Daoy (cell line): ENCODE measurements at places on chromosomes 7 and 10. TPM values are rescaled to one million over a fixed set of nuclear protein-coding genes. Genes with fewer than 3 reads are reported as not detected.

The GSTO2 gene
- total RNA-seq, result 0.06 and 0.48 TPM in 2 replicates

DNA sequence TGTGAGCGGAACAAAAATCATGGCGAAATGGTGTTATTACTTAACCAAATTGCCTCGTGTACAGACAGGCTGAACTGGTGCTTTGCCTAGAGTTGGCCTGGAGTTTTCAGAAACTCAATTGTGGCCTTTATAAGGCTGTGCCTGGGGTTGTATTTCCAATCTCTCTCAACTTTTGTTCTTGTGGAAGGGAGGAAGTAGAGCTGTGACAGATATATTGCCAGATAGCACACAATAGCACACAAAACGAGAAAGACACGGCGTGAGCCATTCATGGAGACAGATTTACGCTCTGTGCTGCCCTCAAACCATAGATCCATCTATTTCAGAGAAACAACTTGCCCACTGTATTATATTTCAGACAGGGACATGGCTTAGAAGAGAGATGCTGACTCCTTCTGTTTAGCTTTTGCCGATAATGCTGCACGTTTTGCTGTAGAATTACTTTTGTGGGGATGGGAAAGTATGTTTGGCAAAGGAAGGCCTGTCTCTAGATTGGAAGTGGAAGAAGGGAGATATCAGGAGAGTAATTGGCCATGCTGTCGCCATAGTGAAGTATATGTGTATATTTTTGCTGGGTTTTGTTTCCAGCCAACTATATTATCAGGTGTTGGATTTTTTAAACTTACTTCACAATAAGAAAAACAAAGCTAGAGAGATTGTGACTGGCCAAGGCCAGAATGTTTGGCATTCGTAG is 80.4 kb downstream of the AUTS2 start:
- DNase-seq, result no peak

- DNase-seq, result no peak
Measured at GRCh38 chr10:3046210-3046779, 21.1 kb upstream of the PFKP start.

The OPALIN gene
- not detected in 2 replicates for total RNA-seq

- DNase-seq, result no peak
Measured at GRCh38 chr7:123437447-123437995, 96.9 kb downstream of the IQUB start.

- no peak for DNase-seq
Measured at GRCh38 chr10:48768926-48769325, 84.3 kb downstream of the WDFY4 start.

The IKZF5 gene
- 1.4 and 1.7 TPM in 2 replicates for total RNA-seq

- DNase-seq, result no peak
Measured at GRCh38 chr7:147423875-147424274, 1166.7 kb upstream of the C7orf33 start.

GRCh38 chr7:12494687-12495024 is 75.9 kb upstream of the SCIN start:
- DNase-seq, result no peak

- no peak for DNase-seq
Measured at GRCh38 chr7:50227726-50228125, 76.8 kb upstream of the IKZF1 start.

The AKR1C1 gene
- 0.40 and 0.51 TPM in 2 replicates for total RNA-seq

The MSS51 gene
- total RNA-seq, result 0.15 and 0.57 TPM in 2 replicates

GRCh38 chr7:128407233-128407589 is 2.6 kb downstream of the IMPDH1 start:
- DNase-seq, result no peak

- DNase-seq, result no peak
Measured at GRCh38 chr10:91592266-91592975, 40.5 kb downstream of the PPP1R3C start.

- no peak for DNase-seq
Measured at GRCh38 chr7:8305104-8305503, 43.1 kb upstream of the ICA1 start.

DNA sequence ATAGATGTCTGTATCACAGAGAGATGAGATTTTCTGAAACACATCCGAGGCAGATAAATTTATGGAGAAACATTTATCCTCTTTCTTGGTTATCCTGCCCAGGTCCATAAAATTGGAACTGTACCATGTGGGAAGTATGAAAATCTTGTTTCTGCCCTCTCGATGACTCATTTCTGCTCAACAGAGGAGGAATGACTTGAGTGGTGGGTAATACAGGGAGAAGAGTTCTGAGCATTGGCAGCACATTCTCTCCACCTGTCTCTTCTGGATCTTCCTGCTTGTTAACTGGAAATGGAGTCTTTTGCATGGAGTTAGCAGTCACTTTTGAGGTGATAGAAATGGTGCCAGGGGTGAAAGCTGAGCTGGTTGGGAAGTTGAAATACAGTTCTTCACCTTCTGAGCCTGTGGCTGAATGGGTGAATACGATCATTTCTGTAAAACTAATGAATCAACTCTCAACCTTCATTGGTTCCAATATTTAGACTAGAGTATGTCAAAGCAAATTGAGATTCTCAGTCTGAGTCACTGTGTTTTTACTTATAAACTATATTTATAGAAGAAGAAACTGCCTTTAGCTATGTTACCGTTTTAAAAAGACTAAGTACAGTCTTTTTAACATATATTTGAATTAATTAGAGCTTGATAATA is 945.5 kb downstream of the SORCS3 start:
- no peak for DNase-seq

The GPR37 gene
- 0.65 and 1.5 TPM in 2 replicates for total RNA-seq

- no peak for DNase-seq
Measured at GRCh38 chr7:8973601-8974000, 540.2 kb downstream of the NXPH1 start.

DNA sequence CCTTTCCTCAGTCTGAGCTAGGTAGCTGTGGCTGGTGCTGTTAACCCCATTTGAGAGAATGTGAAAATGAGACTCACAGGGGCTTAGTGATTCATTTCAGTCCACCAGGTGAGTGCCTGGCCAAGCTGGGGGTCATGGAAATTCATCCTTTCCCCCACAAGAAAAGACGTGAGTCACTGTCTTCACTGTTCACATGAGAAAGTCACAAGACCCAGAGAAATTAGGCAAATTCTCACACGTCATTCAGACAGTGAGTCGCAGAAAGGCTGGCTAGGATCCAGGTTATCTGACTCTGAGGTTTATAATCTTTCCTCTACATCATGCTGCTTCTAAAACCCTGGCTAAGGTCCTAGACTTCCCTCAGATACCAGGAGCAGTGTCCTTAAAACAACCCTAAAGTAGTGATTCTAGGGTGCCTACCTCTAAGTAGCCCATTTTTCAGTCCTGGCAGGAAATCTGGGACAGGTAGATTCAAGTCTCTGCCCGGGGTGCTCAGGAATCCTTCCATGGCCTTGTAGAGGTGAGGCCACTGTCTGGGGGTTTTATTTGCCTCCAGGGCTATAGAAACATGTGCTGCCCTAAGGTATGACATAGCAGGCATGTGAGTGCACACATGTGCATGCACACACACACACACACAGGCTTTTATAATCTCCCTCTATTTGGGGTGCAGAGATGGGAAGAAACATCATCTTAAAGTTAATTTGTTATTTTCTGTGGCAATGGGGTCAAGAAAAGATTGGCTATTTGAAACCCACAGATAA is 427.9 kb upstream of the CELF2 start:
- DNase-seq, result no peak

- no peak for DNase-seq
Measured at GRCh38 chr10:16297642-16298041, 139.2 kb upstream of the PTER start.

- no peak for DNase-seq
Measured at GRCh38 chr10:15265056-15265455, 96.6 kb upstream of the NMT2 start.

- DNase-seq, result no peak
Measured at GRCh38 chr7:135361788-135362187, 128.2 kb downstream of the STRA8 start.

The NPSR1 gene
- total RNA-seq, result not detected in 2 replicates

DNA sequence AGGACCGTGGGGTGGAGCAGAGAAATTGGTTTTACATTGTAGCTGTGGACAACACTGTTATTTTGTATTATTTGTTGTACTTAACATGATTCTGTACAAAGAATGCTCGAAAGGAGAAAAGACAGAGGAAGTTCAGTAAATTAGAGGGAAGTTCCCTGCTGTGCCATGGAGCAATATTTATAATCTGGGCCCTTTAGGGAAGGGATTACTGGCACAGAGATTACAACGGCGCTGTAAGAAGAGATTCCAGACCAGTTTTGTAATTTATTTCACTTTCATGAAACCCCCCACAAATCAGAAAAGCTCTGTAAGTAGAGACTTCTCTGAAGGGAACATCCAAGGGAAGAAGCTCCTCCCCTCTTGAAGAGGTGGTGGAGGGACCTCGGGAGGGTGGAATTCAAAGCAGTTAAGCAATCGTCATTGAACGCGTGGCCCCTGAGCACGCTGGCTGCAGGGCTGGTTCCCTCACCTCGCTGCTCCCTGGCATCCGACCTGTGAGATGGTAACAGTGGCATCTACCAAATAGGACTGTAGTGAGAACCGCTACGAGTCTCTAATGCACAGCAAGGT is 113.5 kb downstream of the KLF6 start:
- no peak for DNase-seq

DNA sequence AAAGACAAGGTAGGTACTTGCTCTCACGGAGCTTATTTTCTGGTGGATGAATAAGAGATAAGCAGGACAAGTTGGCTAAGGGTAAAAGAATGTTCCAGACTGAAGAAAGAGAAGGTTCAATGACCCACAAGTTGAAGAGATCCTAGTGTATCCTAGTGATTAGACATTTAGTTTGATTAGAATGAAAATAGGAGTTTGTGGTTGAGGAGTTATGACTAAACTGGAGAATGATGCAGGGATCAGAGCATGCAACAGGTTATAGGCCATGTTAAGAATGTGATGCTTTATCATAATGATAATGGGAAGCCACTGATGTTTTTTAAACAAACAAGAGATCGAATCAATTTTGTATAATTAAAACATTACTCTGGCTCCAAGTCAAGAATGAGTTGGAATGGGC is 357.2 kb downstream of the HPSE2 start:
- DNase-seq, result peak; percentile 4

DNA sequence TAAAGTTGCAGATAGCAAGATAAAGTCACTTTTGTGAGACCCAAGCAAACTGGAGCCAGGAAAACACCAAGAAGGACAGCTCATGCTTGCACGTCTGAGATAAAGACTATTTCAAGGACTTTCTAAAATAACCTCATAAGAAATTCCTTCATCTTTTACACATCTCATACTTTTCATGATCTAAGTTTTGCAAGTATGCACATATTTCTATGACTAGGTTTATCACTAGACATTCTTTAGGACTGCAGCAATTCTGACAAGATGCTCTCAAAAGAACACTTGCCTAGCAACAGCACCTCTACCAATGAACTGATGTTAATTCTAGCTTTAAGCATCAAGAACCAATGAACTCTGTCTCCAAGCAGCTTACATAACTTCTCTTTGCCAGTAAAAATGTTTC is 457.6 kb downstream of the SEMA3D start:
- DNase-seq, result no peak

DNA sequence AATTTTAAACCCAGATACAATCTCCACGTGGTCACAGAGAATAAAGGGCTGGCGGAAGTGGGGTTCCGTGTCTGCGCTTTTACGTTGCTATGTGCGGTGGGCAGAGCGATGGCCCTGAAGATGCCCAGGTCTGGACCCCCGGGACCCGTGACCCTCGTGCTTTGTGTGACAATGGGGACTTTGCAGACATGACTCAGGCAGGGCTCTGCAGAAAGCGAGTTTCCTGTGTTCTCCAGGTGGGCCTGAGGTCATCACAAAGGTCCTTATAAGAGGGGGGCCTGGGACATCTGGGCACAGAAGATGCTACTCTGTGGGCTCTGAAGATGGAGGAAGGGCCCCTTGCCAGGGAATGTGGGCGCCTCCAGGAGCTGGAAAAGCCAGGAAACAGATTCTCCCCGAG is 95.3 kb downstream of the ELFN1 start:
- no peak for DNase-seq

DNA sequence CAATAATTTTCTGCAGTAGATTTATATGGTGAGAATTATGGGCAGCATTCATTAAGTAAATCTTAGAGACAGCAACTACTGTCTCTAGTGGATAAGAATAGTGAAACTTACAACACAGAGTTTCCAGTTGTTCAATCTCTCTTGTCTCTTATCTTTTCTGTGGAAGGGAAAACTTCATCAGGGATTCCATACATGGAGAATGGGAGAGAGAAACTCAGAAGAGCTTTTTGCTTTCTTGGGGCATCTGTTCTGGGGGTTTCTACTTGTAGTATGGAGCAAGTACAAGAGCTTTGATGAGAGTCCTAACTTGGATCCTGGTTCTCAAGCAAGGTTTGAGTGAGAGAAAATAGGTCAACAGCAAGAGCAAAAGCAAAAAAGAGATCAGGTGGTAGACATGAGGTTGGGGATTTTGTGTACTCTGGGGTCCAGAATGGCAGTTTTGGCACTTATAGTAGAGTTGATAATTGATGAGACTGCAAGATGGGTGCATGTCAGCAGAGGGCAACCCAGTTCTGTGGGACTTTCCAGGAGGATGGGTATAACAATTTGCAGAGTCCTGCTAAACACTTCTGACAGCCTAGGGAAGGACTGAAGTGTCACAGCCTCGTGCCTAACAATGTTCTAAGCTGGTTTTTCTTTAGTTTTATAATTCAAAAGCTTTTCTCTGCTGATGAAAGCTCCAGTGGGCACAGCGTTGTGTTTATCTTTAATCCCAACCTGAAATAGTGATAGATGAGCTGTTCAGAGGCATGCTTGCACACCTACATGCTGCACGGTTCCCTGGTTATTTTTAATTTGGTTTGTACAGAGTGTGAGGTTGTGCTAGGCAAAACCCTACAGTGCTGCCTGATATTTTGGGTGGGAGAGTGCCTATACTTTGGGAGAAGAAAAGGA is 32.0 kb upstream of the STRIP2 start:
- peak; percentile 21 for DNase-seq

- peak; percentile 44 for DNase-seq
Measured at GRCh38 chr10:72834183-72834825, 59.2 kb upstream of the OIT3 start.

DNA sequence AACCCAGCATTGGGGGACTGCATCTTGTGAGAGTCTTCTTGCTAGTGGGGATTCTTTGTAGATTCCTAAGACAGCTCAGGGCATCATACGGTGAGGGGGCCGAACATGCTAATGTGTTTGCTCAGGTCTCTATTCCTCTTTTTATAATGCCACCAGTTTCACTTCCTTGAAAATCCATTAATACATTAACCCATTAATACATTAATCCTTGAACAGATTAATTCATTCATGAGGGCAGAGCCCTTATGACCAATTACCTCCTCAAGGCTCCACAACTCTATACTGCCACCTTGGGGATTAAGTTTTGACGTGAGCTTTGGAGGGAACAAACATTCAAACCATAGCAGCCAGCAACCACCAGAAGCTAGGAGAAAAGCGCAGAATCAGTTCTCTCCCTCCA is 67.2 kb upstream of the POT1 start:
- no peak for DNase-seq

DNA sequence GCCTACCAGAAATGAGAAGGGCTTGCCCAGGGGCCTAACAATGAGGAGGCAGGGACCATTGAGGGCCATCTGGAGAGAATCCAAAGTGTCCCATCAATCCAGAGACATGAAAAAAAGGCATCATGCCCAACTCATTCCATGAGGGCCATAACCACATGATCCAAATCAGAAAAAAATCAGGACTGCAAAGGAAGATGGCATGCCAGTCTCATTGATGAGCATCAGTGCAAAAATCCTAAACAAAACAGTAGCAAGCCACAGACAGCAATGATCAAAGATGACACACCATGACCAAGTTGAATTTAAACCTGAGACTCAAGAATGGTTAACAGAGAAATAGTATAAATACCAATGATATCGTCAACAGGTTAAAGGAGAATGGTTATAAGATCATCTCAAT is 7.0 kb upstream of the CYP3A4 start:
- peak; percentile 77 for DNase-seq
